ENCODE measurements at places on chromosomes 3 and 15.

DNA sequence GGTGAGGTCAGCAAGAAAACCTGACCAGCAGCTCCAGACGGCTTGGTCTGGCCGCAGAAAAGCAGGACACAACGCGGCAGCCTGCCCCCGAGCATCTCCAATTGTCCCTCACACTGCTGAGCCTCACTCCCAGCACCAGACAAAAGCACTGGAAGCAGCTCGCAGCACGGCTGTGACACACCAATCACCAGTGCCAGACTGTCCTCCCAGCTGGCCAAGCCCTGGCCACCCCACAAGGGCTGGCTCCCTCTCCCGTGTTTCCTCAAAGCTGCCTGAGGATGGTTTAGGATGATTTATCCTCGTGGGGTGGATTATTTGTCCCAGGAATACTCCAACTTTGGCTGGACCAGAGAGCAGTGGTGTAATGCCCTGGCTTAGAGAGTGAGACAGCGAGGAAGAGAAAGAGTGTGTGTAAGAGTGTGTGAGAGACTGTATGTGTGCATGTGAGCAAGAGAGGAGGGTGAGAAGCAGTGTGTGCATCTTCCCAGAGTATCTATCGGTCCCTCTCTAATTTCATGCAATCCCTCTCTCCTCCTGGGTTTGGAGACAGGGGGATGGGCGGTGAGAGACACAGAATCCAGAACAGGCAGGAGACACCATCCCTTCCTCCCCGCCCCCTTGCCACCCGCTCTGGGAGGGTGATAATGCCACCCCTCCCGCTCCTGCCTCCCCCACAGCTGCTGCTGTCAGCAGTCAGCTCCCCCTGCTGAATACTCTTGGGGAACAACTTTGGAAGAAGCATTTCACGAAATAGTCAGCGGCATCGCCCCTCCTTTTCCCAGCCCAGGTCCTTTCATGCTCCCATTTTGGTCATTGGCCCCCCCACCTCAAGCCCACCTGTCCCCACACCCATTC lies 34.2 kb downstream of the SEMA5B start:
- peak; percentile 93 for DNase-seq

DNA sequence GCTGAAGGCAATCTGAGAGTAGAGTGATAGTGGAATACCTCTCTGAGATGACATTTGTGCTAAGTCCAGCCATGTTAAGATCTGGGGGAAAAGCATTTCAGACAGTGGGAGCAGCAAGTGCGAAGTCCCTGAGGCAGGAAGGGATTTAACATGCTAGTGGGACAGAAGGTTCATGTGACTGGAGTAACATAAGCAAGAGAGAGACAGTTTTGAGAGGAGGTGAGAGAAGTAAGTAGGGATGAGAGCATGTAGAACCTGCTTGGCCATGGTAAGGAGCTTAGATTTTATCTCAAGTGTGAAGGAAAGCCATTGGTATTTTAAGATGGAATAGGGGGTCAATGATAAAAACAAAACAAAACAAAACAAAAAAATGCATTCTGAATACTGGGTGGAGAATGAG lies 358.6 kb upstream of the KCNH8 start:
- DNase-seq, result no peak

DNA sequence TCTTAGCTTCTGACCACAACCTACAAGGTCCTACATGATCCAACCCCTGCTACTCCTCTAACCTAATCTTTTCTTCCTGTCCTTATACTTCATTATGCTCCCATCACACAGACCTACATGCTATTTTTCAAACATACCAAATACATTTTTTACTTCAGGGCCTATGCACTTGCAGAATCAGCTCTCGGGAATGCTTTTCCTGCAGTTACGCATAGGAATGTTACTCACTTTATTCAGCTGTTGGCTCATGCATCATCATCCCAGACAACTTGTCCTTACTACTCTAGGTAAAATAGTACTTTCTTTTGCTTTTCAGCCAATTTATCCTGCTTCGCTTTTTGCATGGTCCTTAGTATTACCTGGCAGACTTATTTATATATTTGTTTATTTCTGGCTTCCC lies 105.6 kb downstream of the OXSM start:
- no peak for DNase-seq

DNA sequence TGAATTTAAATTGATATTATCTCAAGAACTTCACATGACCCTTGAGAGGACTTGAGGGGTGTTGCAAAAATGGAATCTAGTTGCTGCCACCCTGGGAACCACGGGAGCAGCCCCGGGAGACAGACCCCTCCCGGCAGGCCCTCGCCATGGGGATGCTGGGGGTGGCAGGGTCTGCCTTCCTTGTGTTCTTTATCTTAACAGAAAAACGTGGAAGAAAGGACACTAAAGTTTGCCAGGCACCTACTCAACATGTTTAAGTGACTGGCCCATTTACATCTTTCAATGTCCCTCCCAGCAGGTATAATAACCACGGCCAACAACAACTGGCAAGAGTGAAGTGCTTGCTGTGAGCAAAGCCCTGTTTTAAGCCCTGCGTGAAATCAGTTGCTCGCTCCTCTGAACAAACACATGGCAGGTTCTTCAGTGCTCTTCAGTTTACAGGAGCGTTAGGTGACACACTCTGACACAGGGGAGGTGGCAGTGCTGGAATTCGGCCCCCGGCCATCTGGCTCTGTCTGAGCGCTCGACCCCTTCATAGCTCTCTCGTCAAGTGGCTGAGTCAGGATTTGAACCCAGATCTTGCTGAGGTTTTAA lies 112.5 kb downstream of the ASB7 start:
- no peak for DNase-seq

DNA sequence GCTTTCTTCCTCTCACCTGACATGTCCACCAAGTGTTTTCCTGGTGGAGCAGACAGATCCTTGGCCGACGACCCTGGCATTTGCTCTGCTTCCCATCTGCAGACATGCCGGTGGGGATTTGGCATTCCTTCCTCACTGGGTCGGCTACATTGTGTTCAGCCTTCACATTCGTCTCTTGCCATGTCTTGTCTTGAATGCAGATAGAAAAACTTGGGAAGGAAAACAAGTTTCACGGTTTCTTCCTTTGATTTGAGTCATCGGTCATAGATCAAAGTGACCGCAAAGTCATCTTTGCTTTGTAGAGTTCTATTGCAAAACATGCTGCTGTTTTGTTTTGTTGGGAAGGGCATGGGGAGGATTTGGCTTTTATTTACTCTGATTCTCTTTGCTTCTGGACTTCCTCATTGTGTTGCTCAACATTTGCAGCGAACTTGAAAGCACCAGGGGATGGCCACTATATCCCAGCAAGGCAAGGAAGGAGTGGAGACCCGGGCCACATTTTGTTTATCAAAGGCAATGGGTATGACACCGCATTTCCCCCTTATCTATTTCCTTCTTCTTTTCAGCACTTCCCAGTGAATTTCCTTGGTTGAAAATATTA lies 321.3 kb downstream of the CACNA2D3 start:
- DNase-seq, result no peak

- no peak for DNase-seq
Measured at GRCh38 chr3:156017352-156018030, 102.9 kb upstream of the KCNAB1 start.

DNA sequence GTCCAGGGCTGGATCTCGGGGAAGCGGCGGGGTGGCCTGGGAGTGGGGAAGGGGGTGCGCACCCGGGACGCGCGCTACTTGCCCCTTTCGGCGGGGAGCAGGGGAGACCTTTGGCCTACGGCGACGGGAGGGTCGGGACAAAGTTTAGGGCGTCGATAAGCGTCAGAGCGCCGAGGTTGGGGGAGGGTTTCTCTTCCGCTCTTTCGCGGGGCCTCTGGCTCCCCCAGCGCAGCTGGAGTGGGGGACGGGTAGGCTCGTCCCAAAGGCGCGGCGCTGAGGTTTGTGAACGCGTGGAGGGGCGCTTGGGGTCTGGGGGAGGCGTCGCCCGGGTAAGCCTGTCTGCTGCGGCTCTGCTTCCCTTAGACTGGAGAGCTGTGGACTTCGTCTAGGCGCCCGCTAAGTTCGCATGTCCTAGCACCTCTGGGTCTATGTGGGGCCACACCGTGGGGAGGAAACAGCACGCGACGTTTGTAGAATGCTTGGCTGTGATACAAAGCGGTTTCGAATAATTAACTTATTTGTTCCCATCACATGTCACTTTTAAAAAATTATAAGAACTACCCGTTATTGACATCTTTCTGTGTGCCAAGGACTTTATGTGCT lies 527 bp downstream of the B2M start:
- DNase-seq, result peak; percentile 87

DNA sequence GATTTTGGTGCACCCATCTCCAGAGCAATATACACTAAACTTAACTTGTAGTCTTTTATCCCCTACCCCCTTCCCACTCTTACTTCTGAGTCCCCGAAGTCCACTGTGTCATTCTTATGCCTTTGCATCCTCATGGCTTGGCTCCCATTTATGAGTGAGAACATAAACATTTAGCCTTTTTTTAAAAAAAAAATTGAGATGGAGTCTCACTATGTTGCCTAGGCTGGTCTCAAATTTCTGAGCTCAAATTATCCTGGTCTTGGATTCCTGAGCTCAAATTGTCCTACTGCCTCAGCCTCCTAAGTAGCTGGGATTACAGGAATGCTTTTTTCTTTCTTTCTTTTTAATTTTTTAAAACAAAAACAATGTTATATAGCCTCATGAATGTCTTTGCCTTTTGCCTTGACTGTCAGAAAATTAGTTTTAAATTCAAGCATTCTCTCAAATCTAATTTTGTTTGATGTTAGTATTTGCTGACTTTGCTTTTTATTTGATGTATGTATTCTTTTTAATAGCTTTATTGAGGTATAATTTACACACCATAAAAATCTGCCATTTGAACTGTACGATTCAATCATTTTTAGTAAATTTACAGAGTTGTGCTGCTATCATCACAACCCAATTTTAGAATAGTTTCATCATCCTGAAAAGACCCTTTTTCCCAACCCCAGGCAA lies 46.9 kb downstream of the NFKBIZ start:
- DNase-seq, result no peak

GRCh38 chr3:194637066-194637465 lies 3.8 kb upstream of the TMEM44 start:
- DNase-seq, result no peak

- DNase-seq, result no peak
Measured at GRCh38 chr15:100898661-100899462, 19.2 kb downstream of the ALDH1A3 start.

GRCh38 chr3:78338405-78338804 lies 1298.5 kb downstream of the ROBO2 start:
- no peak for DNase-seq

DNA sequence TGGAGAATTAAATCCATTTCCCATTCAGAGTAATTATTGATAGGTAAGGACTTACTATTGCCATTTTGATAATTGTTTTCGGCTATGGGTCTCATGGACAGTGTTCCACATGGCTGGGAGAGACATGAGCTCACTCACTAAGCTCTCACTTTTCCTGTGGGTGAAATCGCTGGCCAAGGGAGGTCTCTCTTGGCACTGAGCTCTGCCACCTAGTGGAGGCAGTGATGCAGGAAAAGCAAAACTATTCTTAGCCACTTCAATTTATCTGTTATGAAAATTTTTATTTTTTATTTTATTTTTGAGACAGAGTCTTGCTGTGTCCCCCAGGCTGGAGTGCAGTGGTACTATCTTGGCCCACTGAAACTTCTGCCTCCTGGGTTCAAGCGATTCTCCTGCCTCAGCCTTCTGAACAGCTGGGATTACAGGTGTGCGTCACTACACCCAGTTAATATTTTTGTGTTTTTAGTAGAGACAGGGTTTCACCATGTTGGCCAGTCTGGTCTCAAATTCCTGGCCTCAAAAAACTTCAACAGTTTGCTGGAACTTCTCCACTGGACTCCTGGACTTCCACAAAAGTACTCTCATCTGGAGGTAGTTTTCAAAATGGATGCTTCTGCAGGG lies 4.7 kb upstream of the RNF13 start:
- peak; percentile 80 for DNase-seq

DNA sequence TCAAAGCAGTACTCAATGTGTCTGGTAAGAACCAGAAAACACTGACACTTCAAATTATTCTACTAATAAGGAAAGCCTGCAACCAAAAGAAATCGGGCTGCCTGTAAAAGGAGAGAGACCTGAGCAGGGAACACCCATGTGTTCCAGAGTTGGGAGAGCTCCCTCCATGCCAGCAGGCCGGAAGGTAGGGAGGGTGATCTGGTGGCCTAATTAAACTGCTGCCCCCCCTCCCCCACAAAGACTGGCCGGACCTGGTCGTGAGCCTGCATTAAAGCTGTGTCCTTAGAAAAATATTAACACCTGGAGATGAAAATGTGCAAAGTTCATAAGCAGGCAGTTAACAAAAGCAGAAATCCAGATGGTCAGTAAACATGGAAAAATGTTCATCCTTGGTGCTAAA lies 170.6 kb upstream of the BHLHE40 start:
- DNase-seq, result no peak

GRCh38 chr3:197597335-197597734 lies 41.6 kb upstream of the BDH1 start:
- no peak for DNase-seq

DNA sequence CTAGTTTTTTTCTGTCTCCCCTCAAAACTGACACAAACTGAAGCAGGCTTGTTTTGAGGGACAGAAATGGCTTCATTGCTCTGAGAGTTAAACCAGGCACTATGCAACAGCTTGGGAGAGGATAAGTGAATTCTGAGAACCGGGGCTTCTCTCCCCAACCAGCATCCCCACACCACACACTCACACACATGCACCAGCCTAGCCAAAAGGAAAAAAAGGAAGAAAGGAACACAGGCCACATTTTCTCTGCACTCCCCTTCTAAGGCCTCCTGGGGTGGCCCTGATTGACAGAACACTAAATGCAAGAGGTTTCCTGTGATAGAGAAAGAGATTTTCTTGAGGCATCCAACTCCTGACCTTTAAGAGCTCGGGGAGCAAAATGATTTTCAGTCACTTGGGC lies 177.5 kb downstream of the TLE3 start:
- no peak for DNase-seq
